AG08396 (cell line): ENCODE measurements at places on chromosomes 2 and 18.
A peak's percentile ranks its signal among the peaks of the same experiment; 100 is the strongest.

- DNase-seq, result no peak
Measured at GRCh38 chr18:44265437-44265836, 415.3 kb upstream of the SETBP1 start.

DNA sequence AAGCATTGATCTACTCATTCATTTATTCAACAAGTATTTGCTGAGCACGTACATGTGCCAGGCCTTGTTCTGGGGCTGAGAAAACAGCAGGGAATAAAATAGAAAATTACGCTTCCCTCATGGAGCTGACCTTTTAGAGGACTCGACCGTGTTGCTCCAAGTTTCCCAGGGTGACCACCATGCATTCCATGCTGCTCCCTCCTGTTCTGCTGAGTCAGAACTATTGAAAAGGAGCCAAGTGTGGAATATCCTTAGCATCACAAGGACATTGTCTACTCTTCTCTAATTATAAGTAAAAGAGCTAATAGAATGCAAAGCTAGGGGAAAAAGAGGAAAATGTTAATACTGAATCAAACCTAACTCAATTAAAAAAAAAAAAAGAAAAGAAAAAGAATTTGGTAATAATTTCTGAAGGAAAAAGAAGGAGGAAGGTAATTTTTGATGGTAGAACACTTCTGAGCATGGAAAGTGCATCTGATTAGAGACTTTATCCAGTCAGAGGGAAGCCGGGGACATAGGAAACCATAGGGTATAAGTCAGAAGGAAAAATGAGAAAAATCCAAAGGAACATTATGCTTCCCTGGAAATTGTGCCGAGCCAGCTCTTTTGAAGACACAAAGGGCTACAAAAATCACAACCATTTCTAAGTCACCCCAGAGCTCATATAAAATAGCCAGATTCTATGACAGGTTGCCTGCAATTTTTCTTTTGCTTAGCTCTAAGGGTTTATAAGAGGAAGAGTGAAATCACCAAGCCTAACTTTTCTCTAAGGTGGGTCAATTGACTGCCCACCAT lies 339.4 kb downstream of the RND3 start:
- DNase-seq, result no peak

DNA sequence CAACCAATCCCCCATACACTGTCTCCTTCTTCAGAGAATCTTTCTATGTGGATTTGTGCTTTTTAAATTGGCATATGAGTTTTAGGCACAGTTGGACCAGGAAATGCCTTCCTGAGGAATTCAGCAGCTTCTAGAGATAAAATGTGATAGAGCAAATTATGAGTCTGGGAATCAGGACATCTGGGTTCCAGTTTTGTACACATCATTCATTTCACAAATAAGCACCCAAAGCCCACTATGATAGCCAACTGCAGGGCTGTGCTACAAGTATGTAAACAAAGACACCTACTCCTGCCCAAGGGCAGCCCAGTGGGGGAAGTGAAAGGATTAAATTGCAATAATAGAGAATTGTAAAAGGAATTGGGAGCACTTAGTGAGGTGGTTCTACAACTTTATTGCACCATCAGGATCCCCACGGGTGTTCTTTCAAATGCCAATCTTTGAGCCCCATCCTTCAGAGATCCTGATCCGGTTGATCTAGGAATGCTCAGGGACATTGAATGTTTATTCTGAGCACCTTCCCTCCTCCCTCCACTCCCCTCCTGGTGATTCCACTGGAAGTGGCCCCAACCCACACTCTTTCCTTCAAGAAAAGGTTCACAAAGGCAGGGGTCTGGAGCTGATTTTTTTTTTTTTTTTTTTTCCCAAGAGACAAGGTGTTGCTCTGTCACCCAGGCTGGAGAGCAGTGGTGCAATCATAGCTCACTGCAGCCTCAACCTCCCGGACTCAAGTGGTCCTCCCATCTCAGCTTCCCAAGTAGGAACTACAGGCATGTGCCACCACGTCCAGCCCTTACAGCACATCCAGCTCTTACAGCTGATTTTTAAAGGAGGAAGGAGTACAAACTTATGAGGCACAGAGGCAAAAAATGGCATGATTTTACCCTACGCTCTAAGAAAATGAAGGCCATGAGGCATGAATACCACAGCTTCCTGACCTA lies 11.1 kb upstream of the KCMF1 start:
- no peak for DNase-seq

DNA sequence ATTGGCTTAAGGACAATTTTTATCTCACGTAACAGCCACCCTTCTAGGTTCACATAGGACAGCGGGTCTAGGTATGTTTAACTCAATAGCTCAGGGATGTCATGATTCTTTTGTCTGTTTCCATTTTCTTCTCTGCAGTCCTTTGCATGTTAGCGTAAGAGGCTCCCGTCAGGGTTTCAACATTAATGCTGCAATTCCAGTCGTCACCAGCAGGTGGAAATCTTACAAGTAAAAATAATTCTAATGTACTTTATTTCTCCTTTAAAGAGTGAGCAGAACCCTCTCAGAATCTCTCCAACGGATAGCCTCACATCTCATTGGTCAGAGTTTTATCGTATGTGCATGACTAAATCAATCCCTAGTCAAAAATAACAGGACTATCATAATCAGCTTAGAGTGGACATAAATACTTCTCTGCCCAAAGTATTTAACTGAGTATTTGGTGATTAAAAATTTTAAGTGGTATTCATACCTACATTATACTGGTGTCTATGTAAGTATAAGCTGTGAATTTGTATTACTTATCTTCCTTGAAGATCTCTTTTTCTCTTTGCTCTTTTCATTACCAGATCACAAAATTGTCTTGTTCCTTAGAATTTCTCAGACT lies 487.2 kb upstream of the GCFC2 start:
- peak; percentile 13 for DNase-seq

DNA sequence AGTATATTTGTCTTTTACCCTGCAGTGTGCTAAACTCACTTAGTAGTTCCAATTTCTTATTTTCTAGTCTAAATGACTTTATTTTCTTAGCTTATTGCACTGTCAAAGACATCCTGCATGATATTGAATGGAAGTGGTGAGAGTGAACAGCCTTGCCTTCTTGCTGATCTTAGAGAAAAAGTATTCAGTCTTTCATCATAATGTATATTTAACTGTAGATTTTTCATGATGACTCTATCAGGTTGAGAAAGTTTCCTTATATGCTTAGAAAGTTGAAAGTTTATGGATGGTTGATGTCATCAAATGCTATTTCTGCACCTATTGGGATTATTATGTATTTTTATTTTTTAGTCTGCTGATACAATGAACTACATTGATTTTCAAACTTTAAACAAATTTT lies 21.3 kb upstream of the COL3A1 start:
- no peak for DNase-seq

- DNase-seq, result no peak
Measured at GRCh38 chr18:77151772-77152520, 19.4 kb upstream of the MBP start.

GRCh38 chr2:230254152-230254881 lies 28.8 kb downstream of the SP140 start:
- DNase-seq, result no peak

DNA sequence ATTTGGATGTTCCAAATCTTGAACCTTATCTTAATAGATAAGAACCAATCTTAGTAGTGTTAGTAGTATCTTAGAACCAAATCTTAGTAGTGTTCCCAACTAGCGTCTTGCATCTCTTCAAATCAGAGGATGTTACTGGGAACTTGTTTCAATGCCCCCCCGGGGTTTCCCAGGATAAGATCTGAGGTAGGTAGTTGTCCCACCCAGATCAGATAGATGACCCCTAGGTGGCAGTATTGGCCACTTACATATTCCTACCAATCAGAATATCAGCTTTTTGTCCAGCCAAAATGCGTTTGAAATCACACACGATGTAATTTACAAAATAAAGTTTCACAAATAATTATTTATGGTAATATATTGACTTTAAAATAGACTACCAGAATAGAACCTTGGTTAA lies 314.8 kb downstream of the MBD2 start:
- no peak for DNase-seq

- no peak for DNase-seq
Measured at GRCh38 chr2:122651780-122652179, 896.3 kb downstream of the TSN start.
